ENCODE measurements at places on chromosomes 3 and 15.
A peak's percentile ranks its signal among the peaks of the same experiment; 100 is the strongest.

- no peak for DNase-seq
Observed at GRCh38 chr15:80202641-80203360, 49.2 kb downstream of the CTXND1 start.

- DNase-seq = no peak
Observed at GRCh38 chr15:101523560-101523940, 34.0 kb upstream of the PCSK6 start.

GRCh38 chr3:57041674-57042073, 18.8 kb upstream of the SPATA12 start:
- no peak for DNase-seq

- DNase-seq = no peak
Observed at GRCh38 chr3:47872916-47873315, 70.0 kb downstream of the DHX30 start.

- DNase-seq = no peak
Observed at GRCh38 chr3:168973206-168973605, 690.3 kb downstream of the MECOM start.

DNA sequence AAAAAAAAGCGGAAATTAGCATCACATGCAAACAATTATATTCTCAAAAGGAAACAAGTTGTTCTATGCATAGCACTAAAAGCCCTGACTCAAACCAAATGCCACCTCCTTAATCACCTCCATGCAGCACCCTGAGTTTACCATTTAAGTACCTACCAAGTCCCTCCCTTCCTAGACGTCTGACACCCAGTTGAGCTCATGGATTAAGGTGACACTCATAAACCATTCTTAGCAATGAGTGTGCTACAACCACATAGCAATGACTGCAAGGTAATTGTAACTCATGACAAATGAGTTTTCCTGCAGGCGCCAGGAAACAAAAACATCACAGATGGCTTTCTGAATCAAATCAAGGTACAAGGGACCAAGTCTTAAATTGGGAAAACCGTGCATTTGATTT, 32.0 kb downstream of the WWTR1 start:
- DNase-seq = no peak

- DNase-seq = no peak
Observed at GRCh38 chr15:77503764-77504163, 83.1 kb downstream of the HMG20A start.

GRCh38 chr3:51388286-51389029, 2.6 kb upstream of the RBM15B start:
- no peak for DNase-seq

DNA sequence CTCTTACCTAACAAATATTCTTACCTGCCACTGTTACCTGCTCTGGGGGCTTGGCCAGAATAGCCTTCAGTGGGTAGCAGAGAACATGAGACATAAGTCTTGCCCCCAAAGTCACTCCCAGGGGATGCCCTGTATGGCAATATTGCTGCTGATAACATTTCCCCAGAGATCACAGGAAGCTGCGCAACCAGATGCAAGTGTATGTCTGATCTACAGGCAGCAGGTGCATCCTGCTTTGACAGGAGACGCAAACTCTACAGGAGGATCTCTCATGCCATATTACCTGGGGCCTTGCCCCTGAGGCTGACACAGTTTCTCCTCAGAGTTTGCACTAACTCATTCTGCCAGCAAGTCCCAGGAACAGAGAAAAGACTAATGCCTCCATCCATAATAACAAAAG, 174.4 kb upstream of the LPP start:
- DNase-seq = no peak

DNA sequence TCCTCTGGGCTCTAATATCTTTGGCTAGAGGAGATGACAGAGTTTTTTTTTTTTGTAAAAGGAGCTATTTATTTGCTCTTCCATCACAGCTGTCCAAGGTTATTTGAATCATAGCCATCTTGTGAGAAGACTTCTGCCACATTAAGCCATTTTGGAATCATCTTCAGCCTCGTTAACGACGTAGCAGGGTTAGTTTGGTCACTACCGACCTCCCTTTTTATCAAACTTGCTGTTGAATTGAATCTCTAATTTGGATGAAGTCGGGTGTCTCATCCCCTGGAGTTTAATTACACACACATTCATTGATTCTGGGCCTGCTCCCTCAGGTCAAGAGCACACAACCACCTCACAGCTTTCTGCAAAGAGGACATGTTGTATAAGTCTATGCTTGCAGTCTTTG, 238.7 kb downstream of the CPNE4 start:
- DNase-seq = peak; percentile 23

DNA sequence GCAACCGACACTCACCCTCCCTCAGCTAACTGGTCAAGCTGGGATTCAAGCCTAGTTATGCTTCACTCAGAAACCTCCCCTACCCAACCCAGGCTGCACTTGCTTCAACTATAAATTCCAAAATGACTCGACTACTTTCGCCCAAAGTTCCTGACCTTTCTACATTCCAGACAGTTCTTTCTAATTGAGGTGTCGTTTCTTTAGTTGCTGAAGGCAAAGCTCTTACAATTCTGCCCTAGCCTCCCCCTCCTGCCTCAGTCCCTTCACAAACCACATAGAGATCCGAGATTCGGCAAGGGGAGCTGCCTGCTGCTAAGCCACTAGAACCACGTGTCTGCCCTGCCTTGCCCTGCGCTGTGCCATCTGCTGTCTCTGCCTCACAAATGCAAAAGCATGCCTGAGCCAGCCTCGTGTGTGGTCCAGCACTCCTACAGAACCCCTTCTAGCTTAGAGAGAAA, 74.7 kb upstream of the SH3GL3 start:
- DNase-seq = peak; percentile 36

GRCh38 chr15:24857763-24858162, 97.0 kb upstream of the SNRPN start:
- no peak for DNase-seq

- DNase-seq = no peak
Observed at GRCh38 chr15:95581595-95581994, 748.9 kb upstream of the NR2F2 start.

DNA sequence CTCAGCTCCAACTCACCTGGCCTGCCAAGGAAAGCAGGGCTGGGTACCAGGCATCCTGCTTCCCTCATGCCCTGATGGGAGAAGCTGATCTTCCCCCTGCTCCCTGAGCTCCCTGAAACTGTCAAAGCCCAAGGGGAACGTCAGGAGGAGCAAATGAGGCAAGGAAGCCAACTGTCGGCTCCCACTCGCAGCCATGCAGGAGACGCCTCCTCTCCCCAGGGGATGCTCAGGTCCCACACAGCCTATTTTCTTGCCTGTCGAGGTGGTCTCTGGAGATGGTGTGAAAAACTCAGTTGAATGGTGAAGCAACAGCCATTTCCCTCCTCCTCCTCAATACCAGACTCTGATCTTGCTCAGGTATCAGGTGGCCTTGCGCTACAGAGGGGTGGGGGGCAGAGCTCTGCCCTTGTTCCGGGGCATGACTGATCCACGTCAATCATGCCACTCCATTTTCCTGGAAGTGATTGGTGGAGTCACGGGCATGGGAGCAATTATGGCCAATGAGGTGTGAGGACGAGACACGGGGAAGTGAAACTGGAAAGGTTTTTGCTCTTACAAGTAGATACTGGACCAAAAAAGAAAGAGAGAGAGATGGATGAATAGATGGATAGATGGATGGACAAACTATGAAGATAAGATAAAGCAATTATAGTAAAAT, 58.2 kb downstream of the SLC6A1 start:
- no peak for DNase-seq

DNA sequence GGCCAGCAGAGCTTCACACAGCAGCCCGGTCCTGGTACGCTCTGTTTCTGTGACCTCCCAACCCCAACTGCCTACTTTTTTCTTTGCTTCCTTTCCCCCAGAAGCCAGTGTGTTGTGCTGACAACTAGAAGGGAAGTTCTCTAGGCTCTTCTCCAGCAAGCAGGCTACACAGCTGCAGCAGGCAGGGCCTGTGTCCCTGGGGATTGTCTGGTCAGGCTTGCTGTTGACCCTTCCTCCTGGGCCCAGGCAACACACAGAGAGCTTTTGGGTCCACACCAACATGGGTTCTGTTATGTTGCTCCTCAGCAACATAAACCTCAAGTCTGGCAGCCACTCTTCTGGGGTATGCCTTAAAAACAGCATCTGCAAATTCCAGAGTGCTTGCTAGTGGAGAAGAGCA, 36.2 kb upstream of the TSPAN3 start:
- DNase-seq = no peak

DNA sequence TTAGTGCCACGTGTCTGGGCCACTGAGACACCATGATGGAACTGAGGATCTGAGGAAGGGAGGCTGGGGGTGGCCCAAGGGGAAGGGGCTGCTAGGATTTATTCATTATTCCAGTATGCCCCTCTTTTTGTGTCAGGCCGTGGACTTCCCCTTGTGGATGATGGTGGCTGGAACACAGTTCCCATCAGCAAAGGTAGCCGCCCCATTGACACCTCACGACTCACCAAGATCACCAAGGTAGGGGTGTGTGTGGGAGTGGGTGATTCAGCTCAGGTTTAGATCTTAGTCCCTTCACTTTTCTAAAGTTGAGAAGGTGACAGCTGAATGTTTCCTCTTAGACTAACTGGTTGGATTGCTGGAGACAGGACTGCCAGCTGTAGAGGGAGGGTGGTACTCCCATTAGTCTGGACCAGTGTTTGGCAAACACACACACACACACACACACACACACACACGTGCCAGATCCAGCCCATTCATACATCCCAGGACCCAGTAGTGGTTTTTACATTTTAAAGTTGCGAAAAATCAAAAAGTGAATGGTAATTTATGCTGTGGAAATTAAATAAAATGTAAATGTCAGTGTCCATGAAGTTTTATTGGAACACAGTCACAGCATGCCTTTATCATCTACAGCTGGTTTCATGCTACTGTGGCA, 11.4 kb downstream of the EIF4G1 start:
- no peak for DNase-seq

DNA sequence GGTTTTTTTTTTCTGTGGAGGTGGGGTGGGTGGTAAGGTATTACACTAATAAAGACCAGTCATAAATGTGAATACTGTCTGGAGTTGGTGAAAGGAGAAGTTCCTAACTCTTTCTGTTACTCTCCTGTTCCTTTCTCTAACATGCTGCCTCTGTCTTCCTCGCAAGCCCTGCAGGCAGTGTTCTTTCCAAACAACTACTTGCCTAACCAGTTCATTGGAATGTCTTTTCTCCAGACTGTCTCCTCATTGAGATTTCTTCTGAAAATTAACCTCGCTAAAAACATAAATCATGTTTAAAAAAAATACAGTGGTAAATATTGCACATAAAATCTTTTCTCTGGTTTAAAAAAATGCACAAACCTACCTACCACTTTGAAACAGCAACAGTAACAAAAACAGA, 135.2 kb downstream of the TP63 start:
- no peak for DNase-seq

GRCh38 chr3:49020330-49021212, 1.4 kb upstream of the NDUFAF3 start:
- peak; percentile 52 for DNase-seq

DNA sequence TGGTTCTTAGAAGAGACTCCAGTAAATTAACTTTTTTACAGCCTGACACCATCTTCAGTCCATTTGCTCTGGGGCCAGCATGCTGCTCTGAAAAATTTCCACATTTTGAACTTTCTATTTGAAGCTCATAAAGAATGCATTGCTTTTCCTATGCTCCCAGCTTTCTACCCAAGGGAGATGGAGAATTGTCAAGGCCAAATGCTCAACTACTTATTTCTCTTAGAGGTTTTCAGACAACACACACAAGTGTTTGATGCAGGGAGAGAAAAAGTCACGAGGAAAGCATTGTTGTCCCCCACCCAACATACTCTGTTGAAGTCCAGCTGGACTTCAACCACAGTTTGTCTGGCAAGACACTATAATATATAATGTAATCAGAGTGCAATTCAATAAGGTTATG, 100.3 kb upstream of the CADPS start:
- DNase-seq = no peak

- no peak for DNase-seq
Observed at GRCh38 chr3:120496278-120497002, 45.6 kb upstream of the FSTL1 start.

GRCh38 chr3:36679384-36680200, 84.8 kb downstream of the DCLK3 start:
- no peak for DNase-seq

GRCh38 chr15:28957606-28958498, 72.1 kb downstream of the APBA2 start:
- DNase-seq = no peak

- DNase-seq = no peak
Observed at GRCh38 chr15:75570126-75570845, 8.8 kb downstream of the PTPN9 start.

All from retina (tissue), 1 donor.